Left hindlimb (tissue), 1 donor: ENCODE measurements at places on chromosomes 13 and 19.
A peak's percentile ranks its signal among the peaks of the same experiment; 100 is the strongest.

DNA sequence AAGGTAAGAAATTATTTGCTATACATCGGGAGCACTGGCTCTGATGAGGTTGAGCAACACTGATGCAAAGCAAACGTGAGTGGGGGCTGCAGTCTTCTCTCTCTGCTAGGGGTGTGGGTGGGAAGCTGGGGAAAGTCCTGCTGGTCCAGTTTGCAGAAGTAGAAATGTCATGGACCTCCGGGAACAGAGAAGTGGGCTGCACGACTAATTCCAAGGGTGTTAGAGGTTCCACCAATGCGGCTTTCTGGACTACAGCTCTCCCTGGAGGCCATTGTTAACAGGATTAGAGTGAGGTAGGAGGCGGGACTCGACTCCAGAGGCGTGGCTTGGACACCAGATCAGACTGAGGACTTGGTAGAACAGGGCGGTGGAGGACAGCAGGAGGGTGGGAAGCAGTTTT is 5.7 kb upstream of the FBXO27 start:
- DNase-seq: no peak

DNA sequence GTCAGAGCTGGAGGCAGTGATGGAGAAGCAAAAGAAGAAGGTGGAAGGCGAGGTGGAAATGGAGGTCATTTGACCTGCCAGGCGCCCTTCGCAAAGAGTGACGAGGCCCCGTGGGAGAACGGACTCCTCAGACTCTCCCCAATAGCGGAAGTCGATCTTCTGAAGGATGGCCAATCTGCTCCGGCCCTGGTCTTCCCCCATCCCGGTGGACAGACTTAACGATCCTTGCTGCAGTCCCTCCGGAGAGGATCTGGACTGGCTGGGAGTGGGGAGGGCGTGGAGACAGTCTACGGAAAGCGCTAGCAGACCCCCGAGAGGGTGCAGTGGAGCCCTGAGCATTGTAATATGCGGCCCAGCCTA is 11.9 kb downstream of the EPS8L1 start:
- no peak for DNase-seq

DNA sequence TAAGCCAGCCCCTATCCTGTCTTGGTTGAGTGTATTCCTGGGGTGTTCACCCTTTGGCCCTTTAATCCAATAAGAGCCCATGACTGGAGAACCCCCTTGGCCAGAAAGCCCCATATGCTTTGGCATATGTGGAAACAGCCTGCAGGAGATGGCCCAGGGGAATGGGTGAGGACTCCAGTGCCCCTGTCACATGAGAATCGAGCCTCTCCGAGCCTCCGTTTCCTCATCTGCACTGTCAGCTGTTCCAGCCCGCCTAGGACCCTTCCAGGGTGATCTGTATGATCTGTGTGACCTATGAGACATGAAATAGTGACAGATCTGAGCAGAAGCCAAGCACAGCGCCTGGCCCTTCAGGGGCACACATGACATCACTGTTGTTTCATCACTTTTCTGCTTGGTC is 300.7 kb downstream of the ZNF536 start:
- DNase-seq: no peak

DNA sequence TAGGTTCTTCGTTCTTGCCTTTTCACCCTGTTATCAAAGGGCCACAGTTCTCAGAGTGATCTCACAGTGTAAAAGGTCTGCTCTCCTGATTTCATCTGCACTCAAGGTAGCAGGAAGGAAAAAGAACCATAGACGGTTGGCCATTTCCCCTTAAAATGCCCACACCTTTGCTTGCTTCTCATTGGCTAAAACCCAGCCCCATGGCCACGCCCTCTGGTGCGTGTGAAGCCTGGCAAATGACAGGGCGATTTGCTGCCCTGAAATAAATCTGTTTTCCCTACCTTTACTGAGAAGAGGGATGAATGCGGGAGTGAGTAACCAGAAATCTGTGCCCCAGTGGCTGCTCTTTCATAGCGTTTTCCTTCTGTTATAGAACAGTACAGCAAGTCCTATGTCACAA is 269.3 kb downstream of the POU4F1 start:
- no peak for DNase-seq

GRCh38 chr19:28051047-28051446 is 1161.9 kb downstream of the UQCRFS1 start:
- DNase-seq: no peak

DNA sequence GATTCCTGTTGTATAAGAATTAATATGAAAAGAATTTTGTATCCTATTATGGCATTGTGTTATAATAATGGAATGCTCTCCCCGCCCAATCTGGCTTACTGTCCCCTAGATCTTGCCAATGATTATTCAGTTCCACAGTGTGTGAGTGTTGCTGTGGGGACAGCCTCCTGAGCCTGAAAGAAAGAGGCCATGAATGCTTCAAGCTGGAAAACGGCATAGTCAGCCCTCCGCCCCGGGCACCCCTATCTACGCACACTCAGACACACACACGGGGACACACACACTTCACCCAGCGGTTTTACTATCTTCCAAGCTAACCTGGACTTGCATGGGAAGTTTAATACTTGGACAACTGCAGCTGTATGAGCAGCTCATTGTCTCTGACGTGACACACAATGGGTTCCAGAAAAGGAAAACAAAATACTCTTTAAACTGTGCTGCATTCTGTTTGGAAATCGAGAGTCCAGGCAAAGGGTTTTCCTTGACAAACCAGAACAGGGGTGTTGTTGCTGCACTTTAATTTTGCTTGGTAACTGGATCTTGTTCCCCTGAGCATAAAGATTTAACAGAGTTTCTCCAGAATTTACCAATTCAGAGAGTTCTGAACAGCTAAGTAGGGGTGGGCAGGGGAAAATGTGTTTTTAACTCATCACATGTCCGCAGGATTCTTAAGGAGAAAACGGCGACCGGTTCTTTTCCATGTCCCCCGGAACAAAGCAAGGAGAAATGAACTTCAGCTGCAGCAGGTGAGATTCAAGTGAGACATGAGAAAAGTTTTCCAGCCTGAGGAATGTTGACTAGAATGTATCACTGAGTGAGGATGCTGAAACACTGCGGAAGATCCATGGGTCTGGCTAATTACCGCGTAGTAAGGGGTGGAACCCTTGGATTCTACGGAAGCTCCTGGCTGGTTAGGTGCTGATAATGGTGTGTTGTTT is 472.9 kb downstream of the FOXO1 start:
- peak; percentile 83 for DNase-seq

GRCh38 chr19:2235381-2236063 is 607 bp downstream of the PLEKHJ1 start:
- no peak for DNase-seq

- DNase-seq: no peak
These were observed 367.9 kb downstream of the SLC7A1 start for GRCh38 chr13:29227576-29227975.

DNA sequence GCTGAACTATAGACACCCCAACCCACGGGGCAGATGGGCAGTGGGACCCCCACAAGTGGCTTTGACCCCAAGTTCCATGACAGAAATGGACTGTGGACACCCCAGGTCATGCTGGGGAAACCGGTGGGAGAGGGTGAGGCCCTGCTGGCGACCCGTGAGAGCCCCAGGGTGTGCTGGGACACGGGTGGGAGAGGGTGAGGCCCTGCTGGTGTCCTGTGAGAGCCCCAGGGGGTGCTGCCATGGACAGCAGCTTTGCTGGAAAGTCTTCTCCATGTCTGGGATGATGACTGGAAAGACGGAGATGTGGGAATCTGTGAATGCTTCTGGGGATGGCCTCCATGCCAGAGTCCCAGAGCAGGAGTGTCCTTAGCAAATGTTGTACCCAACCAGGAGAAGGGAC is 148.4 kb downstream of the URI1 start:
- no peak for DNase-seq

DNA sequence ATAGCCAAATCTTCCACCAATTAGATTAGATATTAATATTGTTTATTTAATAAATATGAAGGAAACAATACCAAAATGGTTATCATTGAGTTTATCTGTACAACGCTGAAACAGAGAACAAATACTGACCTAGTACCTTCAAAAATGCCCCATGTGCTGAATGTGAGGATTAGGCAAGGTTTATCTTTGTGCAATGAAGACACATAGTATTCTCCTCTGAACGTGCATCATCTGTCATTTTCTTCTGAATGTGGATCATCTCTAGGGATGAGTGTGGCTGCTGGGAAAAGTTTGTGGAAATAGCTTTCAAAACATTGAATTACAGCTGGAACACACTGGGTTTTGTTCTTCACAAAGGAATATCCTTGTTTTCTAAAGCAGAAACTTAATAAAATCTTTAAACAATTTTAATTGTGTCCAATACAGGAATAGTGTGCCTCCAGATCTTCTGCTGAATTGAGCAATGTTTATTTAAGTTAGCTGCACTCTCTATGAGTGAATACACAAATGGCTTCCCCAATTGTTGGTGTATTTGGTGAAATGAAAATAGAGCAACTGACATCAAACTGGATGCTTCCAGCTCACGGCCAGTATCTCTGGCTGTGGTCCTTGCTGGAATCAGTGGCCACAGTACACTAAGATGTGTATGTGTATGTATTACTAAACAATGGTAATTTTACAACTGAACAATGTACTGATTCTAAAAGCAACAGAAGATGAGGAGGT is 6.7 kb downstream of the COL4A1 start:
- DNase-seq: no peak

DNA sequence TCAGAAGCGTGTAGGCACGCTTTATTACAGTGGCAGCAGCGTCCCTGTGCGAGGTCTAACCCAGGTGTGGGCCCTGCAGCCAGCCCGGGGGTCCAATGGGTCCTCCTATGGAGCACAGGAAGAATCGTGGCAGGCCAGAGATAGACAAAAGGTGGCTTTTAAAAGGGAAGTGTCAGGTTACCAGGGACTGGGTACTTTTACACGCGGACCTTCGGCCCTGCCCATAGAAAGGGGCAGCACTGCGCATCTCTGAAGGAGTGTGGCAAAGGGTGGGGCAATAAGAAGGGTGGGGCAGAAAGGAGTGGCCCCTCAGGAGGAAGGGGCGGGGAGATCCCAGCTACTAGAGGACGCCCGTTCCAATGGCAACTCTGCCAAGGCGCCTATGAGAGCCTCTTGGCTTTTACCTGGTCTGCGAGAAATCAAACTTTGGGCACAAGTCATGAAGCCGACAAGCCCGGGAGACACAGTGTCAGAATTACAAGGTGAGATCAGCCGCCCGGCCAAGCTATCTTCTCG is 1419.8 kb downstream of the UQCRFS1 start:
- DNase-seq: peak; percentile 69

- DNase-seq: no peak
These were observed 32.9 kb downstream of the TEX26 start for GRCh38 chr13:30965380-30965779.

GRCh38 chr19:4229179-4229931 is at the start of gene EBI3:
TSS of gene EBI3 (plus strand) at chr19:4229523. CDS start at chr19:4229551, 28 bp downstream.
- no peak for DNase-seq

GRCh38 chr19:45764475-45764874 is 4.6 kb downstream of the SIX5 start:
- no peak for DNase-seq

- peak; percentile 49 for DNase-seq
These were observed 107.0 kb upstream of the GPR12 start for GRCh38 chr13:26867451-26868091.

- DNase-seq: no peak
These were observed 65.8 kb upstream of the STARD13 start for GRCh38 chr13:33351319-33351718.

DNA sequence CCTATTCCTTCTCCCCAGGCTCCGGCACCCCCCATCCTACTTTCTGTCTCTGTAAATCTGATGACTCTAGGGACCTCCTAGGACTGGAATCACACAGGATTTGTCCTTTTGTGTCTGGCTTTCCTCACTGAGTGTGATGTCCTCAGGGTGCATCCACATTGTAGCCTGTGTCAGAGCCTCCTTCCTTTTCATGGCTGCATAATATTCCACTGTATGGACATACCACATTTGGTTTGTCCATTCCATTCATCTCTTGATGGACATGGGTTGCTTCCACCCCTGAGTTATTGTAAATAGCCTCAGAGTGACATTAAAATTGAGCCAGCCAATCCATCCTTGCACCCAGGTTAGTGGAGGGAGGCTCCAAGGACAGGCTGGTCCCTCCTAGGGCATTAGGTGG is 22.8 kb upstream of the NMRK2 start:
- no peak for DNase-seq

DNA sequence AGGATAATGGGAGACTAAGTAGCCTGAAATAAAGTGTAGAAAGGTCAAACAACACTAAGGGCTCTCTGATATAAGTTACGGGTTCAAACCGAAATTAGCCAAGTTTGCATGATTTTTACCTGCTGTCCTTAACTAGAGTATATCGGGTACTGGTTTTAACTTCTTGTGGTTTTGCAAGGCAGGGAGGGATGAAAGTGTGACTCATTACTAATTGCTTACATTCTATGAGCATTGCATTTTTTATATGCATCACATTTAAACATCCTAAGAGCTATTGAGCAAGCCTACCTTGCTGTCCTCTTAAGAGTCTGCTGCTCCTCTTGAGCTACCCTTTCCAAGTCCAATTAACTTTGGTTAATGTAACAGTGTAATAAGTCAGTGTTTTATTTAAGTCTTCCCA is 415.4 kb downstream of the SLITRK5 start:
- no peak for DNase-seq

- no peak for DNase-seq
These were observed 184.8 kb downstream of the PCDH9 start for GRCh38 chr13:67045357-67045756.

- no peak for DNase-seq
These were observed 11.9 kb downstream of the KLF2 start for GRCh38 chr19:16336571-16336970.

GRCh38 chr13:32206097-32206740 is 108.9 kb downstream of the ZAR1L start:
- DNase-seq: no peak

- DNase-seq: no peak
These were observed 191.3 kb downstream of the STK24 start for GRCh38 chr13:98385606-98386005.

DNA sequence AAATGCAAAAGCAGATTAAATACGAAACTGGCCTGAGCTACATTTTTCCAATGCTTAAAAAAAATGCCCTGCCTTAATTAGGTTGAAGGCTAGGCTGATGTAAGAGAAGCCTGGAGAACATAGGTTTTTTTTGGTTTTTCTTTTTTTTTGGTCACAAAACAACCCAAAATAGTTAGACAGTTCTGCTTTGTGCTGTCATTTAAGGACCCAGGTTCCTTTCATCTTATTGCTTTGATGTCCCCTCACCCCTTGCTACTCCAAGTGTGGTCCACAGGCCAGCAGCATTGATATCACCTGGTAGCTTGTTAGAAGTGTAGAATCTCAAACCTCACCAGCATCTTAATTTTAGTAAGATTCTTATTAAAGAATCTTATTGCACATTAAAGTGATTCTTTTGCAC is 14.4 kb downstream of the TDRD3 start:
- DNase-seq: no peak

DNA sequence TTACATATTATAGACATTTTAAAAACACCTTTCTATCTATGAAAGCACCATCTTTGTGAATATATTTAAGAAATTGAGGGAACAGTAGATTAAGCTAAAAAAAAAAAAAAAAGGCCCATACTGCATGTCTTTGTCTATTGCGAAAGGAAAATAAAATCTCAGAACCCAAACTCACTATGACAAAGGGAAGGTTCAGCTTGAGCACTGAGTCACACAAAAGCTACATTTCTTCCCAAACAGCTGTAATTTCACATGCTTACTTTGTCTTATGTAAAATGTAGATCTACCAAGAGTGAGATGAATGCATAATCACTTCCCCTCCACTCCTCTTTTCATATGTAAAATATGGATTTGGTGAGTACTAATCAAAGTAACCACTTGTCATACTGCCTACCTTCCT is 640.1 kb upstream of the KLF12 start:
- DNase-seq: no peak

- no peak for DNase-seq
These were observed 406.2 kb downstream of the SUCLA2 start for GRCh38 chr13:47594833-47595232.
